ENCODE measurements at places on chromosomes 2 and 18.
A peak's percentile ranks its signal among the peaks of the same experiment; 100 is the strongest.

GRCh38 chr18:35618696-35619095 is 37.2 kb downstream of the GALNT1 start:
- DNase-seq = no peak

DNA sequence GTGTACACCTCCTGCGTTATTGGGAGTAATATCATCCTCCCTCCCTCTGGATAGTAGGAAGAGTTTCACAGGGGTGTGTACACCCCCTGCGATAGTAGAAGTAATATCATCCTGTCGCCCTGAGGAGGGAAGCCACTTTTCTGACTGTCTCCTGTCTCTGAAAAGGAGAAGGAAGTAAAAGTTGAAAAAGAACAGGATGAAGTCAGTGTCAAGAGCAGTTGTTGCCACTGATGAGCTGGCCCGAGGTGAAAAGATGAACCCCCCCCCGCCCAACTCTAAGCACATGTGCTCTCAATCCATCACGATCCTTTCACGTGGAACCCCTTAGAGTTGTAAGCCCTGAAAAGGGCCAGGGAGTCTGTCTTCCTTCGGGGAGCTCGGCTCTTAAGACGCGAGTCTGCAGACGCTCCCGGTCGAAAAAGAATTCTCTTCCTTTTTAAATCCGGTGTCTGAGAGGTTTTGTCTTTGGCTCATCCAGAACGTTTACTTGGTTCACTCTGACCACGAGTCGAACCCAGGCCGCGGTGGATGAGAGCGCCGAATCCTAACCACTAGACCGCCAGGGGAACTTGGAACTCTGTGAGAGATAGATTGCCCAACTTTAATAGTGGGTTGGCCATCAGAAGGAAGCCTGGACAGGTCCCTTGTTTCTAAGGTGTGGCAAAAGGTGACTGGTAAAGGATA is 22.4 kb upstream of the NAGK start:
- DNase-seq = no peak

- DNase-seq = no peak
These were observed 133.2 kb upstream of the GULP1 start for GRCh38 chr2:188158337-188159100.

- peak; percentile 51 for DNase-seq
These were observed 50.3 kb downstream of the INHBB start for GRCh38 chr2:120396013-120396860.

DNA sequence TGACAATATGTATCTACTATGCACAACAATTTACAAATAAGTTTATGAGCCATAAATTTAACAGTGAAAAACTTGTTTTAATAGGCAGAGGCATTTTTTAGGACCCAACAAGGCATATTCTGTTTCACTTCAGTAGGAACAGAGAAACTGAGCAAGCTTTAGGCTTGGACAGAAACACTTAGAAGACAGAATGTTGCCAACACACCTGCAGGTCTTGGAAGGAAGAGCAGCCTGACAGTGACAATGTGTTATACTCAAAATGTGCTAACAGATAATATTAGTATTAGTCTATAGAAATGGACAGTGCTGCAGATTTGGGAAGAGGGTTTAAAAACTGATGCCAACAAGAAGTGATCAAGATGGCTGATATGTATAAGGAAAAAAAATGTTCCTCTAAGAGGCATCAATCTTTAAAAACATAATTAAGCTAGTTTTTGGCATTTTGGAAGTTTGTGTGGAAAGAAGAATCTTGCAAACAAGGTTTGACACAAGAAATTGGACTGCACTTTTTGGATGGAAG is 297.1 kb upstream of the FSIP2 start:
- DNase-seq = no peak

- no peak for DNase-seq
These were observed 77.0 kb upstream of the PID1 start for GRCh38 chr2:229348128-229348527.

GRCh38 chr2:44941551-44942234 is at the start of gene SIX3:
Gene SIX3, plus strand, starts transcription at chr2:44941702. Its CDS starts 403 bp downstream, at chr2:44942105.
- DNase-seq = no peak

GRCh38 chr2:96146881-96147592 is 1.8 kb upstream of the DUSP2 start:
- DNase-seq = peak; percentile 48

GRCh38 chr2:238160206-238161129 is 1.7 kb downstream of the ERFE start:
- DNase-seq = peak; percentile 56
